Muscle of arm (tissue), 14 donors: ENCODE measurements at places on chromosomes 7 and 10. TPM values are rescaled to one million over a fixed set of nuclear protein-coding genes. Genes with fewer than 3 reads are reported as not detected.
A peak's percentile ranks its signal among the peaks of the same experiment; 100 is the strongest.

DNA sequence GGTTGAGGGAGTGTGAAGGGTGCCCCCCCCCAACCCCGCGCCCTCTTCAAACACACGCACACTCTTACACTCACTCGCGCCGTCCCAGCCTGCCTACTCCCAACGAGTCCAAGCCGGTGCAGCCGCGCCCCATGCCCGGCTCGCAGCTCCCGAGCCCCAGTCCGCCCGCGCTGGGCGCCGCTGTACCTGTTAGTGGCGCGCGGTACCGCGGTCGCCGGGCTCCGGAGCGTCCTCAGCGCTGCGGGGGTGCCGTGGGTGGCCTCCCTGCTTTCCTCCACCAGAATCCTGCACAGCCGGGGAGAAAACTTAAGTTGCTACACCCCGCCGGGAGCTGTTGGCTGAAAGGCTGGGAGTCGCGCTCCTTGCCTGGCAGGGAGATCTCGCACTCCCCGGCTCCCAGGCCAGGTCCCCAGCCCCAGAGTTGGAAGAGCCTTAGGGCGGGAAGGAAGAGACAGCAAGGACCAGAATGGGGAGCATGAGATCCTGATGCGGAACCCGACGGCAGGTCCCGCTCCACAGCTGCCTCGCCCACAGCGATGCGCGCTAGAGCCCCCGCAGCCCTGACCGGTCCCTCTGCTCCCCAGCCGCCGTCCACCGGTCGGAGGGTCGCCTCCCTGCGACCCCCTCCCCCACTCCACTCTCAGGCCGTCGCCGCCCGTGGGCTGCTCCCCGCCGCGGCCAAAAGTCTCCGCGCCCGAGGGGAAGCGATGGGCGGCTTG is 863 bp downstream of the ST8SIA6 start:
- DNase-seq = no peak

DNA sequence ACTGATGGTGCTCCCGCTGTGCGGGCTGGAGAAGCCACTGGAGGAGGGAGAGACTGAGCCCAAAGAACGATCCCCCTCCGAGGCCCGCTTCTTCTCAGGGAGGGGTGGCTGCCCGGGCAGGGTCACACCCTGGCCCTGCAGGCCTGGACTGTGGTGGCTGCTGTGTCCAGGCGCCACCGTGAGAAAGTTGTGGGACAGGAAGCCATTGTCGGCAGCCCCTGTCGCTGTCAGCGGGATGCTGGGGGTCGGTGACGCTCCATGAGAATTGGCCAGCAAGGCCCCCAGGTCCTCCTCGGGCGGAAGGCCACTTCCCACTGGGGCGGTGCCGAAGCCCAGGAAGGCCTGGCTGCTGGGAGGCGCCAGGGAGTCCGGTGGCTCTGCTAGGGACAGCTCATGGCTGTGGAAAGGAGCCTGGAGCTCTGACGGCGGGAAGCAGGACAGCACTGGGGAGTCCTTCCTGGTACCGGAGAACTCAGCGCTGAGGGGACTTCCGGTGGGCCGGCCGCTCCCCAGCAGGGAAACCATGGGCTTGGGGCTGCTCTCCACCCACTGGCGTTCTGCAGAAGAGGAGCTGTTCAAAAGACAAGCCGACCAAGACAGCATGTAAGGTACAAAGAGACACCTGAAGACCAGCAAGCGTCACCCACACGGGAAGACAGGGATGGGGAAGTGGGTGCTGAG is 278.8 kb downstream of the TNS3 start:
- no peak for DNase-seq

The MLXIPL gene
- polyA plus RNA-seq = 0.08 TPM

The PNLIPRP3 gene
- polyA plus RNA-seq = not detected

The FAM25G gene
- polyA plus RNA-seq = not detected

DNA sequence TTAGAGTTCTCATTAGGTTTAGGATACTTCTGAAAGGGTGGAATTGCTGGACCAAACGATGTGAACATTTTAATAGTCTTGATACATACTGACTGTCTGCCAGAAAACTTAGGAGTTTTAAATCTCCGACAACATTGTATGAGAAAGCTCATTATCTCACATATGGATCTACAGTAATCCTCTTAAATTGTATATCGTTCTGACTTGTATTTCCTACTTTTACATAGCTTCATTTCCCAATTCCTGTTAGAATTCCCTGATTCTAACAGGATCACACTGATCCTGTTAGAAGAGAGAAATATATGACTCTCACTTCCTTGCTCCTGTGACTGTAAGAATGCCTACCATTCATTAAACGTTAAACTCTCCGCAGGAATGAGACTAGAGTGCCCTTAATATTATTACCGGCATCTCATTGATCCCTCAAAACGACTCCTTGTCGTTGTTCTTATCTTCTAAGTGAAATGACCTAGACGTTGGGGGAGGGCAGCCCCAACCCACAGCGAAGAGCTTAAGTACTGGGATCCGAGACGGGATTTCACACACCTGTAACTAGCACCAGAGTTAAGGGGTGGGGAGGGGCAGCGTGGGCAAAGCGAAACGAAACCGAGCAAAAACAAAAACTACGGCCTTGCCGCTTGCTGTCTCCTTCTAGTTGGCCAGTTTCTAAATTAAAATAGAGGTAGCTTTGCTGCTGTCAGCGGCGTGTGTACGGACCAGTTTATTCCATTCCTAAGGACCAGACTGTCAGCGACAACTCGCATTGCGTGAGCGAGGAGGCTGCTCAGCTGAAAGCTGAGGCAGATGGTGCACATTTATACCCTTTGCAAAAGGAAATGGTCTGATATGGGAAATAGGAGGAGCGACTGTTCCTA is 678 bp upstream of the TMEM106B start:
- no peak for DNase-seq

GRCh38 chr10:99630433-99630832 is 10.2 kb upstream of the SLC25A28 start:
- no peak for DNase-seq

- no peak for DNase-seq
These were observed 204.0 kb downstream of the MAD1L1 start for GRCh38 chr7:2028733-2029132.

The ZNF107 gene
- not detected for polyA plus RNA-seq

DNA sequence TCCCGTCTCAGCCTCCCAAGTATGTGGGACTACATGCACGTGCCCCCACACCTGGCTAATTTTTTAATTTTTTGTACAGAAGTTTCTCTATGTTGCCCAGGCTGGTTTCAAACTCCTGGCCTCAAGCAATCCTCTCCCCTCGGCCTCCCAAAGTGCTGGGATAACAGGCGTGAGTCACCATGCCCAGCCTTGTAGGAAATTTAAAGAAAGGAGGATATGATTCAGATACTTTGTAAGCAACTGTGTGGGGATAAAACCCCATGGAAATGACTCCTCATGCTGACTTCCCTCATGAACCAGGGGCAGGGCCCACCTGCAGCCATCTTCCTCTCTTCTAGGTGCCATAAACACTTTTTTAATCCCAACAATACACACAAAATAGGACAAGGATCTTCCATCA is 50.2 kb downstream of the APBB1IP start:
- no peak for DNase-seq

- no peak for DNase-seq
These were observed 124.8 kb upstream of the LSM8 start for GRCh38 chr7:118059209-118059608.

The TAS2R3 gene
- 0.60 TPM for polyA plus RNA-seq

GRCh38 chr10:4755286-4755989 is 70.6 kb upstream of the AKR1E2 start:
- no peak for DNase-seq

The ZPBP gene
- not detected for polyA plus RNA-seq

DNA sequence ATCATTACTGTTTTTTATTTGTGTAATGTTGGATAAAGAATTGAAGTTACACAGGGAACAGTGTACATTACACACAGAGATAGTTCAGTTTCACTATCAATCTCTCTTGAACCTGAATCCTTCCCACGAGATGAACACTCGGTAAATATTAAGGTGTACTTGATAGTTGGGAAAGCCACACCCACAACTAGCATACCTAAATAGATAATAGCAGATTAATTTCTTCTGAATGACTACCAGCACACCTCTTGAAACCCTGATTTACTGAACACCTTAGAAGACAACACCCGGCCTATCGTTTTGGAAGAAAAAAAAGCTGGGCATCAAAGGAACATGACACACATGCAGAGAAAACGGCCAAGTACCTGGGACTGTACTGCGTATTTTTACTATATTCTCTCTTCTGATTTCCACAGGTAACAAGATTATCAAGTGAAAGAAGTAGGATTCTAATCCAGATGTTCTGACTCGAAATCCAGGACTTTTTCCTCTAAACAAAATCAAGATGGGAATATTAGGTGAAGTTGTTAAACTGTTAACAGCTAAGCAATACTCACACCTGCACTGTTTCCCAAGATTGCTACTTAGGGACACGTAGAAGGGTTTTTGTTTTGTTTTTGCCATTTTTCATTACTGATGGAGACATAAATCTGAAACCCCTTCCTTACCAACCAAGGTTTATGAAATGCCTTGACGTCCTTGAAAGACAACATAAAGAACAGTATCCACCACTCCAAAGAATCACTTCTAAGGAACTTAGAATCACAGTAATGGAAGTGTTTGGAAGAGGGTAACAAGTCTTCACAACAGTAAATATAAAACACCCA is 1.0 kb downstream of the CCDC186 start:
- peak; percentile 13 for DNase-seq

The ITPRID1 gene
- polyA plus RNA-seq = 0.67 TPM

The FAM180A gene
- polyA plus RNA-seq = 0.48 TPM

DNA sequence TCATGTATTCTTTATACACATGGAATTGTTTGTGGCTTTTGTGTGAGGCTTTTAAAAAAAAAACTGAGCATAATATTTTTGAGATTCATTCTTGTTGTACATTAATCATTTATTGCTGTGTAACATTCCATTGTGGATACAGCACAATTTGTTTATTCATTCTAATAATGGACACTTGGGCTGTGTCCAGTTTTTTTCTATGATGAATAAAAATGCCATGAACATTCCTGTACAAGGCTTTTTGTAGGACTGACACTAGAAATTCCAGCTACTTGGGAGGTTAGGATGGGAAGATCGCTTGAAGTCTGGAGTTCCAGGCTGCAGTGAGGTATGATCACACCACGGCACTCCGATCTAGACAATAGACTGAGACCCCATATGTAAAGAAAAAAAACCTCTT is 254.3 kb upstream of the CACNA2D1 start:
- no peak for DNase-seq
